Stimulated activated CD4-positive, alpha-beta T cell treated with anti-CD3 and anti-CD28 coated beads, Interleukin-1b, Interleukin-23, amount 100 ng/mL, for 1 hour (primary cell): ENCODE measurements at places on chromosomes 1 and 21.

DNA sequence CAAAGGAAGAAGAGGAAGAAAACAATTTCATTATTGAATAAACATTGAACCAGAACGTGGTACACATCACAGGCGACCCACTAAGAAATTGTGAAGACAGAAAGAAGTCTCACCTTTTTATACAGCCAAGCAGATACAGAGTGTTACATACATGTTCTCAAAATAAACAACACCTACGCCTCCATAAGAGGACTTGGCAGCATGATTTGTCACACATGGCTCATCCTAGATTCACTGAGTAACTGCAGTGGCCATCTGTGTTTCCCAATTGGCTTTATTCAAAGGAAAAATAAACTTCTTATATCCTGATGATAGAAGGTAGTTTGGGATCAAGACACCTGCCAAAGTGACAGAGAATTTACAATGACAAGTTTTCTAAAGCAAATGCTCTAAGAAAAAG is 7.6 kb upstream of the KRTAP19-8 start:
- no peak for DNase-seq

DNA sequence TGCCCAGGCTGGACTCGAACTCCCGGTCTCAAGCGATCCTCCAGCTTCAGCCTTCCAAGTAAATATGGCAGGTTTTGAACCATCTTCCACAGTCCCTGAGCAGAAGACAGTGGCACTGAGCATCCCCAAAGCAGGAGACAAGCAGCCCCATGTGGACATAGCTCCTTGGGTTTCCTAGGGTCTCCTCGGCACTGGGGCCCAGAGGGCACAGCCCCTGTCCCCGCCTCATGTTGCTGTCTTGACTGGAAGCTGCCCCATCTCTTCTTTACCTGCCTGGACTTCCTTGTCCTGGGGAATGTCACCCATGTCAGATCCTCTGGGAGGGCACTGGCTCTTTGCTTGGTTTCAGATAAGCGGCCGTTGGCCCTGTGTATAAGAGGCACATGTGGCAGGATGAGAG is 263.7 kb upstream of the RAB4A start:
- DNase-seq, result no peak

GRCh38 chr1:101165532-101165931 is 71.3 kb upstream of the S1PR1 start:
- no peak for DNase-seq

GRCh38 chr21:25997788-25998611 is 172.6 kb downstream of the APP start:
- DNase-seq, result no peak

DNA sequence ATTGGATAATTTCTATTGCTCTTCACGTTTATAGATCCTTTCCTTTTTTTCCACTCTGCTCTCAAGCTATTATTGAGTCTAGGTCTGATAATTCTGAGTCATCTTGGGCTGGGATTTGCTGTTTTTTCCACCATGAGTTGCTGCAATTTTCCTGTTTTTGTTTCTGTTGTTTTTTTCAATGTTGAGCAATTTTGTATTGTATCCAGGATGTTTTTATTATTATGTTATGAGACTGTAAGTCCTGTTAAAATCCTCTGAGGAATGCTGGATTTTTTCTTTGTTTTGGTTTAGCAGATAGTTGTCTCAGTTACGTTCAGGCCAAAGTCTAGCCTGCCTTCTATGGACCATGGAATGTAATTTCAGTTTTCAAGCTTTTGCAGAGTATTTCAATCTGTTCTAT is 13.0 kb upstream of the SLC35A3 start:
- no peak for DNase-seq

GRCh38 chr1:59979666-59980065 is 53.1 kb upstream of the CYP2J2 start:
- DNase-seq, result no peak

GRCh38 chr1:20367116-20367585 is 76.5 kb downstream of the VWA5B1 start:
- DNase-seq, result no peak

DNA sequence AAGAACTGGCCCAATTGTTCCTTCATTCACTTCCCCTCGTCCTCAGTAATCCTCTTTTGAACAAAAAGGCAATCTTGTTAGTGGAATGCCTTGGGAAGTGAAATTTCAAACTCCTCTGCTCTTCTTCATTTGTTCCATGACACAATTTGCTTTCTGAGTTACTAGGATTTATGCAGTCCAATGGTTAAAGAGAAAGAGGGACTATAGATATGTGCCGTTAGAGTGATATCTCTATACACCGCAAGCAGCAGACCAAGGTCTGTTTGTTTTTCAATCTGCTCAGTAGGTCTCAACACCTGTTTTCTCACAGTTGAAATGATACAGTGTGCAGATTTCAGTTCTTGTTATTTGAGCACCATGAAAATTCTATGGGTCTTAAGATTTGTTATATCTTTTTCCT is 244.0 kb downstream of the DNM3 start:
- DNase-seq, result no peak

DNA sequence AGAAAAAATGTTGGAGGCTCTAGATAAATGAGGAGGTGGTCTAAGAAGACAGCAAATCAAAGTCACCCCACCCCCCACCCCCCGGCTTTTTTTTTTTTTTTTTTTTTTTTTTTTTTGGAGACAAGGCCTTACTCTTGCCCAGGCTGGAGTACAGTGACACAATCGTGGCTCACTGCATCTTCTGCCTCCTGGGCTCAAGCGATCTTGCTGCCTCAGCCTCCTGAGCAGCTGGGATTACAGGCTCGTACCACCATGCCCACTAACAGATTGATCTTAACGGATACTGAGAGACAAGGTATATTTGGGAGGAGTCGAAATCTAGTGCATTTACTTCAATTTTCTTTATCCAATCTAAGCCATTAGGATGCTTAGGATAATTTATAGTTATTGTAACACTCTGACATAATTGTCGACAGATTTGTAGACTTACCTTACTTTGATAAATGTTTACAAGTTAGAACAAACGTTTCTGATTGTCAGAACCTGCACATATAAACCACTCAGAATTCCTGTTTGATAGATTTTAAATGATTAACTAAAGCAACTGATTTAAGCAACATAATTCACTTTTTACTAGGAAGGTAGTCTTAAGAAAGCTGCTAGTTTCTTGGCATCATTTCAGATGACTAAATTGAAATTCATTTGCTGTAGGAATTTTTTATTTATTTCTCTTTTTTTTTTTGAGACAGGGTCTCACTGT is 33.7 kb upstream of the NBL1 start:
- DNase-seq, result no peak

DNA sequence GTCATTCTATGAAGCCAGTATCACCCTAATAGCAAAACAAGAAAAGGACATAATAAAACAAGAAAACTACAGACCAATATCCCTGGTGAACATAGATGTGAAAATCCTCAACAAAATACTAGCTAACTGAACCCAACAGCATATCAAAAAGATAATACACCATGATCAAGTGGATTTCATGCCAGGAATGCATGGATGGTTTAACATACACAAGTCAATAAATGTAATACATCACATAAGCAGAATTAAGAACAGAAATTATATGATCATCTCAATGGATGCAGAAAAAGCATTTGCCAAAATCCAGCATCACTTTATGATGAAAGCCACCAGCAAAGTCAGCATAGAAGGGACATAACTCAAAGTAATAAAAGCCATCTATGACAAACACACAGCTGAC is 6.5 kb upstream of the PM20D1 start:
- DNase-seq, result no peak

DNA sequence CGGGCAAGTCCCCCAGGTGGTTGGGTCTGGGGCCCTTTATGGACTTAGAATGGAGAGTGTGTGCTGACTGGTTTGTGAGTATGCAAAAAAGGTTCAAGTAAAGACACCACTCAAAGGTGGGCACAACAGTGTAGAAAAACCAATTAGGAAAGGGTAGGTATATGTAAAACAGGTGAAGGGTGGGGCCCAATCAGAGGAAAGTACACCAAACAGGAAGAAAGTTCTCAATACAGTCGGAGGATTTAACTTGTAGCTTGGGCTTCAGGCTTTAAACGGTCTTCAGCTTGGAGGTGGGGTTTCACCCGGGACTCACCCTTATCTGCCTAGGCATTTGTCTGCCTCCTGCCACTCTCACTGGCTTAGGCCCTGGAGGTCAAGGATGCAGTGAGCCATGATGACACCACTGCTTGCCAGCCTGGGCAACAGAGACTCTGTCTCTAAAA is 6.8 kb upstream of the PUM1 start:
- DNase-seq, result no peak

- no peak for DNase-seq
Observed at GRCh38 chr1:79079770-79080169, 73.2 kb upstream of the ADGRL4 start.

DNA sequence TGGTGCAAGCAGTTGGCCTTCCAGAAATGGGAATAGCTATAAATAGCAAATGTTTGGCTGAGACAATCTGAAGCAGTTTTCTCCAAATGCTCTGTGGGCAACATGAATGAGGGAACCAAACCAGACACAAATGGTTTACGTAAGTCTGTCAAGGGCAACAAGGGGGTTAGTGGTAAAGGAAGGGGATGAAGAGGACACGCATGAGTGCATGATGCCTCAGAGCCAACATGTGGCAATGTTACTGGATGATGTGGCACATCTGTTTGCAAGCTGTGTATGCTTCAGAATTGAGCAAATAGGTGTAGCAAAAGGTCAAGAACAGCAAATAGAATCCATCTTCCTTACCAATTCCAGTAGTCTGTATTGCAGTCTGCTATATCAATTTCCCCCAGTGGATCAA is 76.3 kb upstream of the LMO4 start:
- DNase-seq, result no peak

DNA sequence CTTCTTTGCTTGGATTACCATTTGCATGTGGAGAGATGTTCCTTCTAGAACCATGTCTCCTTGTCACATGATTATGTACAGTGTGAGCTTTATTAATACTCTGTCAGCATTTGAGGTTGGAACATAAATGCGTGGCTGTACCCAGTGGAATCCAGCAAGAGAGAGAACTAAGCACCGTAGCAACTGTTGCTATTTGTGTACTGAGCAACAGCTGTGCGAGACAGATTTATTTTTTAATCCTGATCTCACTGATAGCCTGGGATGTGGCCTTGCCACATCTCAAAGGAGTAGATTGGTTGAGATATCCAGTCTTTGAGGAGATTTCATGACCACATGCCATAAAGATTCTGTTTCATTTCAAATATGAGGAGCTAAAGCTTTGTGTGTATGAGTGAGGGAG is 43.4 kb downstream of the KIF1B start:
- no peak for DNase-seq

DNA sequence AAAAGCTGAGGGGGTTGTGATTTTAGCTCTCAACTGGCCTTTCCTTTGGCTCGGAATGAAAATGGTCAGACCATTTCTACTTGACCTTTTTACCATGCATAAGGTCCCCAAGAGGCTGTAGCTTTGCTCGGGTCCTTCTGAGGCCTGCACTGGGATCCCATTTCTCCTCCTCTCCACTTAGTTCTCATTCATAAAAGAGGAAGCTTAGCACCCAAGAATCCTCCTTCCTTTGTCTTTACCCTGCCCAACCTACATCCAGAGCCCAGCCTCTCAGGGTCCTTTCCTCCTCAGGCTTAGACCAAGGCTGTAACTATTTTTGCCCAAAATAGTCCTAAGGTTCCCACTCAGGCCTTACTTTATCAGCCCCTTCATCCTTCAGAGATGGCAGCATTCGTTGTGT is 6.0 kb upstream of the SLC27A3 start:
- DNase-seq, result no peak

DNA sequence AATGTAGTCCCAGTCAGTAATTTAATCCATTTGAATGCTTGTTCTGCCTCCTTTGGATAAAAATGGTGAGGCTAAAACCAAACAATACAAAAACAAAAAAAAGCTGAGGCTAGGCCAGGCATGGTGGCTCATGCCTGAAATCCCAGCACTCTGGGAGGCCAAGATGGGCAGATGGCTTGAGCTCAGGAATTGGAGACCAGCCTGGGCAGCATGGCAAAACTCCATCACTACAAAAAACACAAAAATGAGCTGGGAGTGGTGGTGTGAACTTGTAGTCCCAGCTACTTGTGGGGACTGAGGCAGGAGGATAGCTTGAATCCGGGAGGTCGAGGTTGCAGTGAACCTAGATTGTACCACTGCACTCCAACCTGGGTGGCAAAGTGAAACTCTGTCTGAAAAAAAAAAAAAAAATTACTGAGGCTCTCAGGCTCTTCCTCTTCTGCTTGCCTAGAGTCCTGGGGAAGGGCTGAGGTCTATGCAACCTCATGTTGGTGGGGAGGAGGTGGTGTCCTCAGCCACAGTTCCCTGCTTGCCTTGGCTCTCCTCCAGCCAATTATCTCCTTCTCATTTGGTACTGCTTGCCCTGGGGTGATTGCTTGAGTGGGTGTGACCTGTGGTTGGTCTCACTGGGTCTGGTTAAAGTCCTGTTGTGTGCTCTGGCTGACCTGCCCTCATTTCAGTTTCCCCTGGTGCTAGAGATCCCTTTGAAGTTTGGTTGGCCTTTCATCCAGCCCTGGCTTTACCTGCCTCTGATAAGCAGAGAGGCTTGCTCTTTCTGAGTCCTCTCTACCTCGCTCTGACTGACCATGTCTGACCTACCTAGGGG is 20.9 kb downstream of the S1PR1 start:
- DNase-seq, result no peak

DNA sequence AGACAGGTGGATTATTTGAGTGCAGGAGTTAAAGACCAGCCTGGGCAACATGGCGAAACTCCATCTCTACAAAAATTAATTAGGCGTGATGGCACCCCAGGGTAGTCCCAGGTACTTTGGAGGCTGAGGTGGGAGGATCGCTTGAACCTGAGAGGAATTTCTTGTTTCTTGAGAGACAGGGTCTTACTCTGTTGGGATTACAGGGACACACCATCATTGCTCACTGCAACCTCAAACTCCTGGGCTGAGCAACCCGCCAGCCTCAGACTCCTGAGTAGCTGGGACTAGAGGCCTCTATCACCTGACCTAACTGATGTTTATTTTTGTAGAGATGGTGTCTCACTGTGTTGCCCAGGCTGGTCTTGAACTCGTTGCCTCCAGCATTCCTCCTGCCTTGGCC is 24.8 kb downstream of the DHX9 start:
- DNase-seq, result no peak

GRCh38 chr1:76763738-76764137 is 103.5 kb upstream of the ST6GALNAC5 start:
- DNase-seq, result no peak

- DNase-seq, result no peak
Observed at GRCh38 chr21:14527696-14528652, 18.1 kb downstream of the SAMSN1 start.

- DNase-seq, result no peak
Observed at GRCh38 chr1:22545141-22545540, 18.1 kb upstream of the EPHA8 start.

DNA sequence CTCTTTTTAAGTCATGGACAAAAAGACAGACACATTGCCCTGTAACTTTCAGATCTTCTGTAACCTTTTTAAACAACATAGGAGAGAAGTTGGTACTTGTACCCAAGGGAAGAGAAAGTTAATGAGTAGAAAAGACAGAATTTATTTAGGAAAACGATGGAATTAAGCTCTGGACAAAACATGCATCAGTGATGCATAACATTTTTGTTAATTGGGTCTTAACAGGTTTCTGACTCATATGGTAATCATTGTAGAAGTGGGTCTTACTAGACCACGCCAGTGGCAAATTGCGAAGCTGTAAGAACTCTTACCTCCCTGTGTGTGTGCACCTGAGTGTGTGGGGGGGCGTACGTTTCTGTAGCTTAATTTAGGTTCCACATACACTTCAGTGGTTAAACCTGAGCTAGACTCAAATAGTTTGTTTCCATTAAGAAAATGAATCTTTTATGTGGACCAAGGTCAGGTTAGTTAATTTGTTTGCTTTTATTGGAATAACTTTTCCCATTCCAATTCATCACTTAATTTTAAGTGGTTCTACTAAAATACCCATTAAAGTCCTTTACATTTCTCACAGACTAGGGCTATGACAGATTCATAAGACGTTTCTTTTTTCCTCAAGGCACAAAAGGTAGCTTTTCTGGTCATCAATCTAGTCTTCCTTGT is 48.1 kb downstream of the NFIA start:
- DNase-seq, result no peak

GRCh38 chr21:19833082-19833481 is 1165.1 kb upstream of the NCAM2 start:
- DNase-seq, result no peak
